Activated CD4-positive, alpha-beta T cell treated with anti-CD3 and anti-CD28 coated beads for 4 hours (primary cell): ENCODE measurements at places on chromosomes 2 and 18.

DNA sequence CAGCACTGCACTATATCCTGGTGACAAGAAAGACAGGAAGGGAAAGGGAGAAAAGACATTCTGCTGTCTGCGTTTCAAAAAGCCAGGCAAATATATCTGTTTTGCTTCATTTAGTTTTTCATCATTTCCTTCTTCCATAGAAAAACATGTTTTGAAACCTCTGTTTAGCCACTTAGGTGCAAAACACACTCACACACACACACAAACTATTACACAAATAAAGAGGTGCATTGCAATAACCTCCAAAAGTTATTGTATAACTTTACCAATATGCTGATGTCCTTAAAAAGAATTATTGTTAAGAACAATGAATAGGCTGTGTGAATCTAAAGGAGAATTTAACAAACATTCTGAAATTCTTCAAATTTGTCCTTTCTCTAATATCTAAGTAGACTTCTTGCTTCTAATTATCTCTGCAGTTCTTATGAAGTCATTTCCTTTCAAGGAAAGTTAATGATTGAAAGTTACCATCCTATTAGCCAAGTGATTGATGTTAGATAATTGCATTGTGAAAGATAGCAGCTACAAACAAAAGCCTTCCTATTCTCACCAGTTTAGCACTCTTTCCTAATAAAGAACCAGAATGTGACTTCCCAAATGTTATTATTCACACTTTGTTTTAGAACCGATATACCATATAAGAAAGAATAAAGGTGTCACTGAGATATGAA lies 516.7 kb downstream of the KCNJ3 start:
- DNase-seq: no peak

DNA sequence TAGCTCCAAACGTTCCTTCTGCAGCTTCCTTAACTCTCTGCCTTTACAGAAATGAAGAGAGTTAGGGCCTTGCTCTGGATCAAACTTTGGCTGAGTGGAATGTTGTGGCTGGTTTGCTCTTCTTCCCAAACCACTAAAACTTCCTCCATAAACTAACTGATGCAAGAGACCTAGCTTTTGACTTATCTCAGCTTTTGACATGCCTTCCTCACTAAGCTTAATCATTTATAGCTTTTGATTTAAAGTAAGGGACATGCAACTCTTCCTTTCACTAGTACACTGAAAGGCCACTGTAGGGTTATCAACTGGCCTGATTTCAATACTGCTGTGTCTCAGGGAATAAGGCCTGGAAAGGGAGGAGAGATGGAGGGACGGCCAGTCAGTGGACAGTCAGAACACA lies 8.3 kb downstream of the PXDN start:
- DNase-seq: no peak

DNA sequence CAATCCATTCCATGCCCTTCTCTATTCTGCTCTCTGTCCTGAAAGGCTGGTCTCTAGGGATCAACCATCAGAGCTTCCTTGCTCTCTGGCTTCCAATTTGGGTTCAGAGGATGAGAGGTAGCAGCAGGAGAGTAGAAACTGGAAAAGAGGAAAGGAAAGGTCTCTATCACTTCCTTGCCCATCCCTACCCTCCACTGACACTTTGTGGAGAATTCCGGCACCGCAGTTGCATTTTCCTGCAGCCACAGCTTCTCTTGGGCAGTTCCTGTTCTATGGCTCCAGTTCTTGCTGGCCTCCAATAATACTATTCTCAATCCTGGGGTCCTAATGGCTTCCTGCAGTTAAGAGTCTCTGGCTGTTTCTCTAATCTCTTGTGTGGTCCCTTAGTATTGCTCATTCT lies 13.3 kb upstream of the IMPACT start:
- no peak for DNase-seq

- DNase-seq: no peak
These were observed 640.2 kb upstream of the SLC39A10 start for GRCh38 chr2:195016841-195017240.
